ENCODE measurements at places on chromosomes 1 and 21.

GRCh38 chr1:229714964-229715603 lies 89.0 kb downstream of the URB2 start:
- no peaks in the 10 kb centered on the region for H3K4me1 ChIP-seq
- peak; percentile 44 for DNase-seq
- H3K4me3 ChIP-seq = no peak overlapping the region
- no peaks in the 10 kb centered on the region for H3K36me3 ChIP-seq
- no peak overlapping the region for H3K27ac ChIP-seq

DNA sequence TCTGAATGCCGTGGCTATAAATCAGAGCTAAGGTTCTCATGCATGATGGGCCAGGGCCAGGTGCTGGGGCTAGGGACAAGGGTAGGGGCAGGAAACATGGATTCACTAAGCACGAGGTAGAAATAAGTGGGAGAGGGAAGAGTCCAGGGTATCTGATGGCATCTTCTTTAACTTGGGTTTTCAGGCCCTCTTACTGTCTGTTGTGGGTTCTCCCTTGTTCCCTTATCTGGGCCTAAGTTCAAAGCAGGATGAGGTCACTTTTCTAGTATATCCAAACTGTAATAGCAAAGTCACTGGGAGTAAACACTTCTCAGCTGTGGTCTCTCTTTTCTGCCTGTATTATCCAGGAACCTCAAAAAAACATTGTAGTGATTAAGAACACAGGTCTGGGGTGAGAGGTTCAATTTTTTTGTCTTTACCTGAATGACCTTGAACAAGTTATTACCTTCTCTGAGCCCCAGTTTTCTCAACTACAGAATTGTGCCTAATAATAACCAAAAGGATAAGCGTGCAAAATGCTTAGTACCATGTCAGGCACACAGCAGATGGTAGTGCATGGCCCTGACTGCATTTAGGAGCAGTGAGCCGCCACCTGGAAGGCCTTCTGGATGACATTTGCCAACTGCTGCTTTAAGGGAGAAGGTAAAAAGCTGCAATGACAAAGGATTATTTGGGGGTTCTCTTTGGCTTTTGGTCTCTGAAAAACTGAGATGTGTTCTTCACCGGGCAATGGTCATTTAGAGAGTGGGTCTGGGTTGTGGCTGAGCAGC lies 53.6 kb upstream of the A3GALT2 start:
- H3K4me3 ChIP-seq = no peak overlapping the region
- no peak for DNase-seq
- H3K27me3 ChIP-seq = no peaks in the 10 kb centered on the region

- no peaks in the 10 kb centered on the region for H3K36me3 ChIP-seq
- peaks cover 47% of the 10 kb centered on the region for H3K27me3 ChIP-seq
- no peak for DNase-seq
- peaks cover 4% of the 10 kb centered on the region for H3K4me1 ChIP-seq
Measured at GRCh38 chr21:34667761-34668160, 1.0 kb upstream of the CLIC6 start.

GRCh38 chr1:44851308-44851707 lies 8.3 kb upstream of the PTCH2 start:
- H3K4me1 ChIP-seq = peaks cover 11% of the 10 kb centered on the region
- no peak overlapping the region for H3K27ac ChIP-seq
- H3K4me3 ChIP-seq = no peak overlapping the region
- no peaks in the 10 kb centered on the region for H3K27me3 ChIP-seq

GRCh38 chr1:88685259-88685620 lies 1.2 kb downstream of the PKN2 start:
- H3K4me1 ChIP-seq = peaks cover 41% of the 10 kb centered on the region
- H3K4me3 ChIP-seq = peak overlapping the region; percentile 89
- H3K36me3 ChIP-seq = peaks cover 5% of the 10 kb centered on the region
- H3K27ac ChIP-seq = peak overlapping the region; percentile 79

GRCh38 chr1:179753061-179753460 lies 10.0 kb downstream of the FAM163A start:
- no peak overlapping the region for H3K27ac ChIP-seq
- peaks cover 20% of the 10 kb centered on the region for H3K27me3 ChIP-seq
- DNase-seq = no peak
- no peak overlapping the region for H3K4me3 ChIP-seq
- no peaks in the 10 kb centered on the region for H3K4me1 ChIP-seq

DNA sequence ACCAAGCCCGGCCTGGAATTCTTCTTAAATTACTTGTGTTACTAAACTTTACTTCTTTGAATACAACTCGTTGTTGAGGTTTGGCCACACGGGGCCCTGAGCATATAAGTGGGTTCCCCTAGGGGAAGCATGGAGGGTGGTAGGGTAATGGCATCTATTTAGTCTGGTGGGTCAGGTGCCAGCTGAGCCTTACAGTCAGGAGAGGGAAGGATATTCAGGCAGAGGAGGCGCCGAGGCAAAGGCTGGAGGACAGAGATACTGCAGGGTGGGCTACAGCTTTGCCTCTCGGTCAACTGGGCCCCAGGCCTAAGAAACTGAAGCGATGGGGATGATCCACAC lies 424 bp upstream of the NECAP2 start:
- peak overlapping the region; percentile 89 for H3K4me3 ChIP-seq
- peaks cover 43% of the 10 kb centered on the region for H3K4me1 ChIP-seq
- no peak for DNase-seq
- peaks cover 6% of the 10 kb centered on the region for H3K36me3 ChIP-seq
- no peaks in the 10 kb centered on the region for H3K27me3 ChIP-seq

- peak overlapping the region; percentile 5 for H3K27ac ChIP-seq
- peaks cover 50% of the 10 kb centered on the region for H3K4me1 ChIP-seq
- H3K36me3 ChIP-seq = no peaks in the 10 kb centered on the region
- H3K27me3 ChIP-seq = peaks cover 28% of the 10 kb centered on the region
Measured at GRCh38 chr1:154497026-154497806, 4.8 kb upstream of the TDRD10 start.

- no peak overlapping the region for H3K4me3 ChIP-seq
- H3K36me3 ChIP-seq = no peaks in the 10 kb centered on the region
- H3K27ac ChIP-seq = no peak overlapping the region
- no peak for DNase-seq
Measured at GRCh38 chr1:119358636-119359035, 9.9 kb upstream of the HAO2 start.

DNA sequence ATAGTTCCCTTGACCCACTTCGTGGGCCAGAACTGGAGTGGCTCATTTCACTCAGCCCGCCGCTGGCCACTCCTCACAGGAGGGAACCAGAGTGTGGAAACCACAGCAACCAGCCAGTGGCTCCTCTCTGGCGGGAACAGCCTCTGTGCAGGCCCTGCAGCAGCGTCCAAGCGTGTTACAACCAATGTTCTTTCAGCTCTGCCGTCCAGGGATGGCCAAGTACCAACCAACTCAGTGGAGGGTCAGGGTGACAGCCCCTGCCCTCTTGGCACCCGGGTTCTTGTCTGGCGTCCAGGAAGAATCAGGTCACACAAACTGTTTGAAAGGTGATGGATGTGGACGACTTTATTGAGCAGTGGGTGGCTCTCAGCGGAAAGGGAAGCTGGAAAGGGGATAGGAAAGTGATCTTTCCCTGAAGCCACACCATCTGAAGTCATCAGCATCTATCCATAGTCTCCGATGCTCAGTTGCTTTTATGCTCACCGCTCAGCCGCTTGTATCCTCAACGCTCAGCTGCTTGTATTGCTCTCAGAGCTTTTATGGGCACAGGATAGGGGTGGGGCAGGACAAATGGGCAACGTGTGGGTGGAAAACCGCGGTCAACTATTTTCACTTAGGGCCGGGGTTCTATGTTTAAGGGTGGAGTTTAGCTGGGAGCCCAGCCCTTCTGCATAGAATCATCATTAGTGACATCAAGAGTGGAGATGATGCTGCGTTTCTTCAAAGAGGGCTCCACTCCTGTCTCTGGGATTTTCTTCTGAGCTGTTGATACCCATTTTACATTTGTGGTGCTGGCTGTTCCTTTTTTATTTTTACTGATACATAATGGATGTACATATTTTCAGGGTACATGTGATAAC lies 250.2 kb downstream of the RRAGC start:
- peaks cover 2% of the 10 kb centered on the region for H3K27me3 ChIP-seq
- H3K4me3 ChIP-seq = no peak overlapping the region
- no peak for DNase-seq
- no peaks in the 10 kb centered on the region for H3K4me1 ChIP-seq
- H3K36me3 ChIP-seq = no peaks in the 10 kb centered on the region

DNA sequence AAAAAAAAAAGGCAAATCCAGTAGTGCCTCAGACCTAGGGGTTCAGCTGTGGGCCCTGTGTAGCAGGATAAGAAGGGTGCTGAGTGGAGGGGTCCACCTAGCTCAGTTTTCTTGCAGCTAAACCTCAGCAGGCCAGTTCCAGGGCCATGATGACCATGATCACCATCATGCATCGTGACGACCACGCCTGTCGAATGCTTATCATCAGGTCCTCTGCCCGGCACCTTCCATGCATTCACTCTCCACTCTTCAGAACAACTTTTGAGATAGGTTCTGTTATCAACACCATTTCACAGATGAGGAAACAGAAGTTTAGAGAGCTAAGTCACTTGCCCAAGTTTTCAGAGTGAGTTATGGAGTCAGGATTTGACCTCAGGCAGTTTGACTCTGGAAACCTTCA lies 54.9 kb downstream of the ACBD3 start:
- no peaks in the 10 kb centered on the region for H3K36me3 ChIP-seq
- H3K4me1 ChIP-seq = peaks cover 9% of the 10 kb centered on the region
- no peak for DNase-seq
- H3K4me3 ChIP-seq = no peak overlapping the region

DNA sequence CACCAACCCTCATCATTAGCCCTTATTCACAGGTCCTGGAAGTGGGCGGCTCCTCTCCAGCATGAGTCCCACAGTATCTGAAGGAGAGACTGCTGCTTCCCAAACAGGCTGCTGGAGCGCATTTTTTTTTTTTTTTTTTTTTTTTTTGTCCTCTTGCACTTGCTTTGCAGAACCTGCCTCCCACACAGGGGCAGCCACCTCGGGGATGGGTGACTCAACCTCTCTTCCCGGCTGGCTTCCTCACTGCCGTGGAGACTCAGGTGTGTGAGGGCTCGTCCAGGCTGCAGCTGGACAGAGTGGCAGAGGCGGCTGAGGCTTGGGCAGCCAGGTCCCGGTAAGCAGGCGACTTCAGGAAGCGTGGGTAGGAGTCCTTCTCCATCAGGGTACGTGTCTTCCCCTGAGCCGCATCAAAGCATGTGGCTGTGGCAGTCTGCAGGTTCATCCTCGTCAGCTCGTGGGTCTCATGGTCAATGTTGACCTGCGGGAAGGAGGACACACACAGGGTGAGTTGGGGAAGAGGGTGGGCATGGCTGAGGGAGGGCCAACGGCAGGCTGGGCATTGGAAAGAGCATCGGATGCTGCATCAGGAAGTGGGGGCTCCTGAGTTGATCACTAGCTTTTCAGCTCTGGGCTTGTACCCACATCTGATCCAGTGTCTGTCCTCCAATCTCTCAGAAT lies 4.0 kb downstream of the RGS16 start:
- H3K27ac ChIP-seq = peak overlapping the region; percentile 71
- peaks cover 35% of the 10 kb centered on the region for H3K4me1 ChIP-seq
- H3K4me3 ChIP-seq = no peak overlapping the region
- H3K27me3 ChIP-seq = peaks cover 10% of the 10 kb centered on the region

Data from activated naive CD8-positive, alpha-beta T cell treated with anti-CD3 and anti-CD28 coated beads, Interleukin-2, amount 50 U/mL, for 24 hours (primary cell).